ENCODE measurements at places on chromosomes 12 and 14.

DNA sequence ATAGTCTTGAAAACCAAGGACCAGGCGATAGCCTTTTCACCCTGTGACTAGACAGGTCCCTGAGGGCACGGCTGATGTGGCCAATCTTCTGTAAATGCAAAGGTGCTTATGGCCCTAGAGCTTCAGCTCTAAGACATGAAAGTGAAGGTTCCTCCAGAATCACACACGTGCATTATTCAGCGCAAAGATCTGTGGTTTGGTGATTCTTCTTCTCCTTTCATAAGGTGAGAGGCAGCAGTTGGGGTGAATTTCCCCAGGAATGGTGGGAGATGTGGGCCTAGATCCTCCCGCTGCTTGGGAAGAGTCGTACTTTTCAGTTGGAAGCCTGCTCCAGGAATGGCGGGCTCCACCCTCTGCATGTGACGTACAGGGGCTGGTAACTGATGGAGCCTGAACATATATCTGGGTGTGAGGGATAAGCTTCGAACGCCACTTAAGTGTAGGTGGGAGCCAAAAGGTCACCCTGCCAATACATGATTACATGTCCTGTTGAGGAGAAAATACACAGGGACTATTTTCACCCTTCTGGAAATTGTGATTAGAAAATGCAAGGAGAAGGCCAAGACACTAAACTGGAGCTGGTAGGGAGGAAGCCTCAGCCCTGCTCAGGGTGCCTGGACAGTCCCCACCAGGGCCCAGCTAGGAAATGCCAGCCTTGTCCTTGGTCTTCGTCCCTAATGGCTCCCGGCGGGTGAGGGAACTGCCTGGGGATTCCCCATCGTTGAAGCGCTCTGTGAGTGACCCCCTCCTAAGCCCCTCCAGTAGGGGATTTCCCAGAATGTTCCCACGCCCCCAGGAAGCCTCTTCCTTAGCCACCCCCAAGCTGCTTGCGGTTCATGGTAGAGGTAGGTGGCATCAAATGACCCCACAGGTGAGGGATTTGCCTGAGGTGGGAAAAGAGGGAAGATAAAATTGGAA is 17.6 kb downstream of the BATF start:
- H3K4me1 ChIP-seq: no peaks in the 10 kb centered on the region
- H3K27me3 ChIP-seq: no peaks in the 10 kb centered on the region

GRCh38 chr12:72077111-72077820 is 138.6 kb downstream of the TPH2 start:
- DNase-seq: no peak
- H3K27me3 ChIP-seq: no peaks in the 10 kb centered on the region
- no peaks in the 10 kb centered on the region for H3K4me1 ChIP-seq
- no peak overlapping the region for H3K4me3 ChIP-seq
- H3K36me3 ChIP-seq: no peaks in the 10 kb centered on the region

- no peak for DNase-seq
- no peaks in the 10 kb centered on the region for H3K4me1 ChIP-seq
- H3K27me3 ChIP-seq: peaks cover 8% of the 10 kb centered on the region
- no peak overlapping the region for H3K4me3 ChIP-seq
- H3K36me3 ChIP-seq: no peaks in the 10 kb centered on the region
Observed at GRCh38 chr14:22268875-22269274, 320.1 kb downstream of the DAD1 start.

- H3K4me1 ChIP-seq: no peaks in the 10 kb centered on the region
- no peak for DNase-seq
- no peaks in the 10 kb centered on the region for H3K27me3 ChIP-seq
- H3K4me3 ChIP-seq: no peak overlapping the region
- H3K36me3 ChIP-seq: no peaks in the 10 kb centered on the region
Observed at GRCh38 chr12:93707836-93708235, 30.7 kb downstream of the CRADD start.
